Stimulated activated CD4-positive, alpha-beta T cell treated with anti-CD3 and anti-CD28 coated beads, Interleukin-4, amount 100 ng/mL, for 4 hours (primary cell): ENCODE measurements at places on chromosomes 13 and 19.

DNA sequence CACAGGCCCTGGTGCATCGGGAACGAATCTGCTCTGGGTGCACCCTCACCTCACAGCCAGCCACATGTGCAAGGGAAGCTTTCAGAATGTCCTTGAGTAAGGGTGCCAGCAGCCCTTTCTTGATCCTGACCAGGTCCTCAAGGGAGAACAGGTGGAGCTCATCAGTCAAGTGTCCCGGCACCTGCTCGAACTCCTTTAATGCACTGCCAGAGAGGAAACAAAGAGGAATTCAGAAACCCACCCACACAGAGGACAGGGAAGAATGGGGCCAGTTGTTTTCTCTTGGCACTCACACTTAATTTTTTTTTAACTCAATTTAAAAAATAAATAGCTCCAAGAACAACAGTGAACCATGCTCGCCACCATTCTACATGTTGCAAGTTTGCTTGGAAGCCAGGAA is 41.7 kb downstream of the RUBCNL start:
- no peak for DNase-seq

DNA sequence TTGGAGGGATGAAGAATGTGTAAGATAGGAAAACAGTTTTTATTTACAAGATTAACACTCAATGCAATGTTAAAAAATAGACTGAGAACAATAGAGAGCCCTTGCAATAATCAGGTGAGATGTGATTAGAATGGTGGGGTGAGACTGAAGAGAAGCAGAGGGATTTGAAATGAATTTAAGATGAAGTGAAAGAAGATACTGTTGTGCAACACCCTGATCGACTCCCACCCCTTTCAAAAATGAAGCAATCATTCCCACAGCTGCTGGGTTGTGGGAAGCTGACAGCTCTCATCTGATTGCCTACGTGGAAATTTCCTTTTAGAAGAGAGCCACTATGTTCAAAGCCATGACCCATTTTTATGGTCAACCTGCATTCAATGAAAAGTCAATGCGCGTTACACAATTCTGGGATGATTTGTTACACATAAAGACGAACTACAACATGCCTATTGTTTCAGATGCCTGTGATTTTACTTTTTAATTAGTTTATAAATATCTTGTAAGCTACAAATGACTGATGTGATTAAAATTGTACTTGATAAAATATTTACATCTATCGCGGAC is 1374.8 kb downstream of the PCDH9 start:
- DNase-seq: no peak

- no peak for DNase-seq
Observed at GRCh38 chr13:52712385-52712784, 27.2 kb downstream of the CNMD start.

- DNase-seq: no peak
Observed at GRCh38 chr13:110538632-110539031, 22.9 kb downstream of the RAB20 start.

DNA sequence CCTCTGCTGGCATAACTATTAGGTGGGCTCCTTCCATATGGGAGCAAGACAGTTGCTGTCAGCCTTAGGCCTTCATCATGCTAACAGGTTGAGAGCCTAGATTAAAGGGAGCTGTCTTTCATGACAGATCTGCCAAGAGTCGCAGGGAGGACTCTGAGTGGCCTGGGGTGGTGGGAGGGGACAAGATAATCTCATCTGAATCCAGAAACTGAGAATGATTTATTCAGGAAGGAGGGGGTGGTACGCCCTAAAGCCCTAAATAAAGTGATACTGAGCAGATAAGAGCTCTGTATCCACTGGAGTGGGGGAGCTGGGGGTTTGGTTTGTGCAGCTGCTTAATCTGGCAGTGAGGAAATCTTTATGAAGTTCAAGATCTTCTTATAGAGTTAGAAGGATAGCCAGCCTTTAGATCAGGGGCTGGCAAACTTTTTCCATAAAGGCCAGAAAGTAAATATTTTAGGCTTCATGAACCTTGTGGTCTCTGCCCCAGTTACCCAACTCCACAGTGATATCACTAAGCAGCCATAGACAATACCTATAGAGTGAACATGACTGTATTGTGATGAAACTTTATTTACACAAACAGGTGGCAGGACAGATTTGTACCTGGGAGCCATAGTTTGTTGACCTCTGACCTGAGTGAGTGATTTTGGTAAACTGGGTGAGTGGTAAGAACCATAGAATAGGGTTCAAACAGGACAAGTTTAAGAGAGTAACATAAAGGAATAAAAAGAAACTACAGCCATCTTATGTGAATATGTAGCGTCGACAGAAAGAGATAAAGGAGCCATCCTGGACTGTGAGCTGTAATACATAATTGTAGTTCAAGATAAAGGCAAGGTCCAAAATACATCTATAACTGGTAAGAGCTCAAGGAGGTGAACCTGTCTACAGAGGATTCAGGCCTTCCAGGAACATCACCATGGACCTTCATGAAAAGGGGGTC is 9.8 kb upstream of the STK24 start:
- DNase-seq: no peak

DNA sequence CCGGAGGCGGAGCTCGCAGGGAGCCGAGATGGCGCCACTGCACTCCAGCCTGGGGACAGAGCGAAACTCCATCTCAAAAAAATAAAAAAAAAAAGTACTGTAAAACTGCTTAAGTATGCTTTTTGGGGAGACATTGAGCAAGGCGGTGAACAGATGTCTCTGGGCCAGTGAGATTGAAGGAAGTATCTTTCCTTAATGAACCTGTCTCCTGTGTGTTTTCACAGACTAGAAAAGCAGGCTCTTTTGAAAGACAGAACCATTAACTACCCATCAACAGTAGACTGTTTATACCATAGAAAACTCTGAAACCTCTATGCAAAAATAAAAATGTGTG is 1.5 kb upstream of the ECH1 start:
- DNase-seq: no peak

GRCh38 chr13:28451482-28452217 is 43.3 kb downstream of the FLT1 start:
- no peak for DNase-seq

GRCh38 chr13:111202745-111203144 is 87.6 kb downstream of the ARHGEF7 start:
- no peak for DNase-seq

DNA sequence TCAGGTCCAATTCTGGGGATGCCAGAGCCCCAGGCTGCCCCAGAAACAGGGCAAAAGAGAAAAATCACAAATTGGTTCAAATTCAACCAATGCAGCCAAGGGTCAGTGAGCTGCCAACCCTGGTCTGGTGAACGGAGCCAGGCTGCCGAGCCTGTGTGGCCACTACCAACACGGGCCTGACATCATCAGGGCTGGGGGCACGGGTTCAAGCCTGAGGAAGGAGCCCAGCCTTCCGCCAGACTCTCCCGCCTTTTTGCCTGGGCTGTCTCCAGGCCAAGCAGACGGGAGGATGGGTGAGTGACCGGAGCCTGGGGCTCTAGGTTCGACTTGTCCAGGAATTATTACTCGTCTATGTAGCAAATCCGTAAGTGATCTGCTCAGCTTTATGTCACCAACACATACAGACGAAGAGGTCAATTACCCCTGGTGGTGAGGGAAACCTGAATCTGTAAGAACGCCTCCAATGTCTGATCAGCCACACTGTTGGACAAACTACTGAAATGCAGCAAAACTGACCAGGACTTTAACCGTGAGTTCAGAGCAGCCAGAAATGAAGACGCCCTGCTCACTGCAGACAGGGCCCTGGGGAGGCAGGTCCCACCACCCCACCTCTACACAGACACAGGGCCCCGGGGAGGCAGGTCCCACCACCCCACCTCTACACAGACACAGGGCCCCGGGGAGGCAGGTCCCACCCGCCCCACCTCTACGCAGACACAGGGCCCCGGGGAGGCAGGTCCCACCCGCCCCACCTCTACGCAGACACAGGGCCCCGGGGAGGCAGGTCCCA is 31.8 kb downstream of the RAB20 start:
- no peak for DNase-seq

GRCh38 chr13:105159841-105160240 is 1375.6 kb downstream of the EFNB2 start:
- no peak for DNase-seq

DNA sequence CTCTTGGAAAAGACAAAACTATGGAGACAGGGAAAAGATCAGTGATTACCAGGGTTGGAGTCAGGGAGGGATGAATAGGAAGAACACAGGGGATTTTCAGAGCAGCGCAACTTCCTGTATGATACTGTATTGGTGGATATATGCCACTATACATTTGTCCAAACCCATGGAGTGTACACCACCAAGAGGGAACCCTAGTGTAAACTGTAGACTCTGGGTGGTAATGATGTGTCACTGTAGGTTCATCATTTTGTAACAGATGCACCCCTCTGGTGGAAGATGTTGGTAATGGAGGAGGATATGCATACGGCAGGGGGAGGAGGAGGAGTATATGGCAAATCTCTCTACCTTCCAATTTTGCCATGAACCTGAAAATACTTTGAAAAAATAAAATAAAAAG is 68.1 kb downstream of the UFM1 start:
- no peak for DNase-seq

GRCh38 chr13:94343243-94343585 is 136.3 kb downstream of the DCT start:
- DNase-seq: no peak

DNA sequence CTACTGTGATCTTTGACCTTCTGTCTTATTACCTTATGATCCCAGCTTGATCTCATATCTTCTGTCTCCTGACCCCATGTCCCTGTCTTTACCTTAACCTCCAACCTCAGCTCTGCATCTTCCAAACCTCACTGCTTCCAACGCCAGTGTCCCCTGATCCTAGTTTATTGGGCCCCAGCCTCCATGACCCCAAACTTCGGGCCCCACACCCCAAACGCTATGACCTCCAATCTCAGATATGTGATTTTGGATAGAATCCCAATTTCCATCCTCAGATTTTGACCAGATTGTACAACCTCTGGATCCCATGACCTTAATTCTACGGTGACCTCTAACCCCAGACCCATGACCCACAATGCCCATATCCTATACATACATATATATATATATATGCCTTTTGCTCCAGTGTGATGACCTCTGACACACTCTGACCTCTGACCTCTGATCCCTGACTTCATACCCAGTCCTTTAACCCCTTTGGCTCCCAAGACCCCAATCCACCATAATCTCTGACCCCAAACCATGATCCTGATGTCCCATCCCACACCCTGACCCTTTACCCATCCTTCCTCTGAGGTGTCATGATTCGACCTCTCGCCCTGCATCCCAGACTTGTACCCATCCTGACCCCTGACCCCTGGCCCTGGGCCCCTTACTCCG is 3.5 kb downstream of the KLK12 start:
- no peak for DNase-seq

GRCh38 chr19:13134626-13135025 is 15.5 kb downstream of the STX10 start:
- no peak for DNase-seq

DNA sequence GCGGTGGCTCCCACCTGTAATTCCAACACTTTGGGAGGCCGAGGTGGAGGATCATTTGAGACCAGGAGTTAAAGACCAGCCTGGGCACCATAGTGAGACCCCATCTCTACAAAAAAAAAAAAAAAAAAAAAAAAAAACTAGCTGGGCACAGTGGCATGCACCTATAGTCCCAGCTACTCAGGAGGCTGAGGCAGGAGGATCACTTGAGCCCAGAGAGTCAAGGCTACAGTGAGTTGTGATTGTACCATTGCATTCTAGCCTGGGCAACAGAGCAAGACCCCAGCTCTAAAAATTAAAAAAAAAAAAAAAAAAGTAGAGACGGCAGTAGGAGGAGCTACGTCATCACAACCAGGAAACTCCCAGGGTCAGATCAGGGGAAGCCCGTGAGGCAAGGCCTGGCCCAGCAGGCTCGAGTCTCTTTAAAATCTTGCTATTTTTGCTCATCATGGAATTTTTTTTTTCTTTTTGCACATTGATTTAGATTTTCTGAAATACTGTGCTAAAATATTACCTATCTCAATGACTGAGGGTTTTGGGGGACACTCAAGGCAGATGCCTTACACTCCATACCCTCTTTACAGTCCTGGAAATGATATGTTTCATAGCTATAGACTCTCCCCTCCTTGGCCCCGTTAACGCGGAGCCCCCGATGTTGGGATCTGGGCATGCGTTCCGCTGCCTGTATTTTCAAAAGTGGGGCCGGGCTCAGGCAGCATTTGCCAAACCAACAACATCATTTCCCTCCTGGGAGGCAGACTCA is 44.4 kb upstream of the USE1 start:
- no peak for DNase-seq

DNA sequence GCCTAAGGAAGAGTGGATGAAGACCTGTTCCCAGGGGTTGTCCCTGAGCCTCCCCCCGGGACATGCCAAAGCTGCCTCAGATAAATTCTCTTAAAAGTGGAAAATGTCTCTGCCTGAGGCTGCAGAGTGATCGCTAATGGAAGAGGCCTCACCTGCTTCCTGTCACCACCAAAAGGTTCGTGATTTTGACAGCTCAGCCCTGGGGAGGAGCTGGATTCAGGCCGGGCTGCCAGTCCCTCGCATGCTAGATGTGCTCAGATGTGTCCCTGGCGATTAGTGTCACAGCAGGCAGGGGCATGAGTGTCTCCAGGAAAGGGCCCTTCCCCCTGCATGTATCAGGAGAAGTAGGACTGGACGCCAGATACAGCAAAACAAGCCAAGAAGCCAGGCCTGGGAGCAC is 626.5 kb downstream of the UQCRFS1 start:
- DNase-seq: no peak

GRCh38 chr13:36430247-36431203 is 1.8 kb upstream of the CCNA1 start:
- no peak for DNase-seq
